ENCODE measurements at places on chromosomes 12 and 14. TPM values are rescaled to one million over a fixed set of nuclear protein-coding genes. Genes with fewer than 3 reads are reported as not detected.

The FOXG1 gene
- 0.03 TPM for polyA plus RNA-seq

The PRIMA1 gene
- polyA plus RNA-seq = 5.0 TPM

The SERPINA12 gene
- polyA plus RNA-seq = 0.33 TPM

The ZNF384 gene
- polyA plus RNA-seq = 91.2 TPM

GRCh38 chr14:91482263-91483013 is 27.7 kb downstream of the PPP4R3A start:
- no peak for DNase-seq

- no peak for DNase-seq
Observed at GRCh38 chr14:104991896-104992230, 6.3 kb downstream of the CLBA1 start.

Measured in left renal pelvis (tissue), 4 donors.